ENCODE measurements at places on chromosomes 13 and 19.

- DNase-seq = no peak
Observed at GRCh38 chr19:53989600-53990533, 1.6 kb upstream of the CACNG6 start.

GRCh38 chr13:40103864-40104263 is 448.4 kb downstream of the COG6 start:
- no peak for DNase-seq

DNA sequence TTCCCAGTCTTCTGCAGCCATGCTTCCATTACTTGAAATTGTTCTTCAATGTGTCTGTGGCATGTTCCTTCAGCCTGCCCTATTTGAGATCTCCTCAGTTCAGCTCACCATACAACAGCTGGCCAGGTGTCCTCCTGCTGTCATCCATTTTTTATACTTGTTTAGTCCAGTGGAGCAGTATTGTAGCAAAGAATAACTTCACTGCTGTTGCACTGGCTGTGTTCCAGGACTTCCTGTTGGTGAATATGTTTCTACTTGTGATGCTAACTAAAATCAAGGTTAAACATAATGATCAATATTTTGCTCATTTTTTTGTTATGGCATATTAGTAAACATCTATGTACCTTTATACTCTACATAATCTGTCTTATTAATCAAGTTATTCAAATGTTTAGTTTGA is 1394.1 kb downstream of the PCDH9 start:
- no peak for DNase-seq

DNA sequence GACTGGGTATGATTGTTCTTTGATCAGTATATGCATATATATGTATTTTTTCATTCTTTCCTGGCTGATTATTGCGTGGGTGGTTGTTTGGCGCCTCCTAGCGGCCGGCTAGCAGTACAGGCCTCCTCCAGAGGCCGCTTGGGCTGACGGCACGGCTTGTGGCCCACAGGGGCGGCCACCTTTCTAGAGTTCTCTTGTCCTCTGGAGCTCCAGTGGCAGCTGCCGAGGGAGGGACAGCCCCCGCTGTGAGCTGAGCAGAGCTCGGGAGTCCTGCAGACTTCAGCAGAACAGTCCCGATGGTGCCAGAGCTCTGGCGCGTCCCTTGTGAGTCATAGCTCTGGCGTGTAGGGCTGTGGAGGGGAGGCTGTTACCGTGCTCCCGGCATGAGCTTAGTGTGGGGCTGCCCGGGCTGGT is 22.5 kb upstream of the ZNF429 start:
- peak; percentile 41 for DNase-seq

- DNase-seq = no peak
Observed at GRCh38 chr13:70391678-70392077, 283.4 kb upstream of the KLHL1 start.

DNA sequence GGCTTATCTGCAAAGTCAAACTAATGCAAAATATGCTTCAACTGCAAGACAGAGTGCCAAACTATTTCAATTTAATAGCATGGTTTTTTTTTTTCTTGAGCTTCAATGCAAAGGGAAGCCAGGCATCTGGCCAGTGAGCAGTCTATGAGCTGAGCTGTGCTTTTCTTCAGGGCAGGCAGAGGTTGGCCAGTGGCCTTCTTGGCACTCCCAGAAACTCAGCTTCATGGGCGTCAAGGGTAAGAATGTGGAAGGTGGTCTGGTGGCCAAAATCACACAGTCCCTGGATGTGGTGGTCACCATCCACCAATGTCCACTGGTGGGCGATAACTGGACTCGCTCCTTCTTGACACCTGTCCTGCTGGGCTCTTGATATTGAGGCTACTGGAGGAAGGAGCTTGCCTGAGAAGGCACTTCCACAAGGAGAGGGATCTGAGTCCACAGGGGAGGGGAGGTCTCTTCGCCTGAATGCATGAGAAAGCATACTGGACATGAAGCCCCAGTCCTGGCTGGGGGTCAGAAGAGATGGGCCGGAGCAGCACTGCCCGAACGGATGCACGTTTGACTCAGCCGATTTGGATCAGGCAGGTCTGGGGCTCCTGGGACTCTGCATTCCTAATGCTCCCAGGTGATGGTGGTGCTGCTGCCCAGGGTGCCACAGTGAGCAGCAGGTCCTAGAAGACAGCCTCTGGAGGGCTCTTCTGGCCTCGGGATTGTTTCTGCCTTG is 17.1 kb downstream of the COL4A2 start:
- DNase-seq = no peak
